ENCODE measurements at places on chromosomes 4 and X.

GRCh38 chrX:103437147-103437873 lies 61.0 kb downstream of the BEX3 start:
- DNase-seq: no peak

DNA sequence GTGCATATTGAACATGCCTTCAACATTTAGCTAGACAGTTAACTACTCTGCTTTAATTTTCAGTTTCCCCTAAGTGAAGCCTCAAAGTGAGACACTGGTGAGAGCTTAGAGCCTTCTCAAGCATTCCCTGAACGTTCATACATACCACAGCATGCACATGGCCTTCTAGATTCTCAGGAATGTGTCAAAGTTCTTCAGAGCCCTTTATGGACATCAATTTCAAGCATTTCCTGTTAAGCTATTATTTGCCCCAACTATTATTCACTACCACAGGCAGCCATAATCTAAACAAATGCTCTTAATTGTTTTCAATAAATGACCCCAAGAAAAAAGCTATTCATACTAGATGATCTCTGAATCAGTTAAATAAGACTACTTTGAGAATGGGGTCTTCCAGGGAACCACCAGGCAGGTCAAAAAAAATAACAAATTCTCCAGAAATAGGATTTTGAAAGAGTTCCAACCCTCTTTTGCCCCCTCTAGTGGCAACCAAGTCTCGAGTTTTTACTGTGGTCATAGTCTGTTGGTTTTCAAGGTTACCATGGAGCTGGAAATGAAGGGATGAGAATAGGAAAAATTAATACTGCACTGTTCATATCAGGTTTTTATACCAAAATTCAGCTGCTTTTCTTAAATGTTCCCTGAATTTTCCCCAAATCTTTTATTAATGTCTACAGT lies 235.4 kb downstream of the RAB28 start:
- no peak for DNase-seq

GRCh38 chrX:111086591-111087006 lies 9.4 kb upstream of the PAK3 start:
- DNase-seq: no peak

GRCh38 chr4:158170691-158171561 lies 1.9 kb downstream of the GASK1B start:
- DNase-seq: peak; percentile 62

GRCh38 chr4:153901220-153901619 lies 112.3 kb upstream of the SFRP2 start:
- DNase-seq: no peak

GRCh38 chr4:147658501-147658900 lies 25.5 kb downstream of the PRMT9 start:
- no peak for DNase-seq

GRCh38 chr4:105158837-105159236 lies 12.2 kb downstream of the TET2 start:
- no peak for DNase-seq
